Memory B cell (primary cell): ENCODE measurements at places on chromosomes 4 and X.
A peak's percentile ranks its signal among the peaks of the same experiment; 100 is the strongest.

DNA sequence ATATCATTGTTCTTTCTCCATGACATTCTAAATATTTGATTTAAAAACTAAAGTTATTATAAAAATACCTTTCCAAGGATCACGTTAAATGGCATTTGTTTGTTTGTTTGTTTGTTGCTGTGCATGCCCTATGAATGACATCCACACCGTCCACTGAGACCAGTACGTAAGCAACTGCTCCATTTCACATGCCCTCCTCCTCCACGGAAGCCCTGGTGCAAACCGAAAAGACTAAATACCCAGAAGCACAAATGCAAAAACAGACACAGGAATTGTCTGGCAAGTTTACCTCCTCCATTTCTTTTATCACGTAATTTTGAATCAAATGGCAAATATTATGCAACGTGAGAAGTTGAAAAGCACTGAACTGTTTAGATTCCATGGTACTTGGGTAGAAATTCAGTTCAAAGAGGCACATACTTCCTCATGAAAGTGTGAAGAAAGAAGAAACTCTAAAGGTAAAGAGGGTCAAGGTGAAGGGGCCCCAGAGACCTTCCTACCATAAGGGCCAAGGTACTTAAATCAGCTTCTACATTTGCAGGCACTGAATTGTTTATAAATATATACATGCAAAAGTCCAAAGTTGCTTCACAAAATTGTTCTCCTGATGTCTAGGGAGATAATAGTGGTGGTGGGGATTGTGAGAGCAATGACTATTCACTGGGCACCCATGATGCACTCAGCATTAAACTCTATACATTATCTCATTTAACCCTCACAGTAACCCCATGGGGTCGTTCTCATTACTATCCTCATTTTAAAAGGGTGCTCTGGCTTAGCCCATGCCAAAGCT, 23.4 kb downstream of the IRF2 start:
- DNase-seq = no peak

DNA sequence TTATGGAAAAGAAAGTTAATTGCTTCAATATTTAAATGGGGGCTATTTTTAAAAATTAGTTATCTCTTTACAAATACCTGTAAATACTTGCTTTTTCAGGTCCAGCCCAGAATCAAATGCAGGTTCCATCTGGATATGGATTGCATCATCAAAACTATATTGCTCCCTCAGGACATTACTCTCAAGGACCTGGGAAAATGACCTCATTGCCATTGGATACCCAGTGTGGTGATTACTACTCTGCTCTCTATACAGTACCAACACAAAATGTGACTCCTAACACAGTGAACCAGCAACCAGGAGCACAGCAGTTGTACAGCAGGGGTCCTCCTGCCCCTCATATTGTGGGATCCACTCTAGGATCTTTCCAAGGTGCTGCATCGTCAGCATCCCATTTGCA, 29.2 kb downstream of the SEC24B start:
- no peak for DNase-seq

GRCh38 chrX:148784856-148785255, 284.4 kb downstream of the AFF2 start:
- peak; percentile 2 for DNase-seq

- no peak for DNase-seq
Observed at GRCh38 chr4:109041463-109042360, 260.7 kb downstream of the COL25A1 start.

DNA sequence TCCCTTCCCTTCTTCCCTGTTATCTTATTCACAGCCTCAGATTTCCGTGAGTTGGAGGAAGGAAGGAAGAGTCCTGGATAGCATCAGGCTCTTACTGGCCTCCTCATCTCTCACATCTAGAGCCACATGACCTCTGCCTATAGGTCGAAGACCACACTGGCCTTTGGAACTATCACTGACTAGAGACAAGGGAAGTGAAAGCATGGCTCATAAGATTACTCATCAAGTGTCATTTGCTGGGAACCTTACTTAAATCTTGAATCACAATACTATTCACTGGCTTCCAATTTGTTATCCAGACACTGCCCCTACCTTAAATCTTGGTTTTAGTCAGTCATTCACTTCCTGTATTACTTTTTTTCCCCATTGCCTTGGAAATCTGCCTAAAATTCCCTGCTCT, 61.6 kb upstream of the MTMR8 start:
- no peak for DNase-seq

DNA sequence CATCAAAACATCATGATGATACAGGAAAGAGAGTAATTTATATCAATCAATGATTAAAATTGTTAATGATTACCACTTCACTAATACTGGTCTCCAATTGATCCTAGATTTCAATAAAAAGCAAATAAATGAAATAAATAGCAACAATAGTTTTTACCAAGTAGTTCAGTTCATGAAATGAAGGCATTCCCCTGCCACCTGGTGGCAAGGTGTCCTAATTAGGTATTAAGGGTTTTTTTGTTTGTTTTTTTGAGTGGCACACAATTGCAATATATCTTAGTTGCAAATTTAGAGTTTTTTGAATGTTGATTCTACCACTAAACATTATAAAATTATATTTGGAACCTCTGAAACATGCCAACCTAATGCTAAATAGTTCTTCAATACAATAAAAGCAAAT, 157.4 kb upstream of the PDE5A start:
- DNase-seq = no peak

GRCh38 chr4:25172961-25173915, 13.0 kb upstream of the SEPSECS start:
- no peak for DNase-seq

DNA sequence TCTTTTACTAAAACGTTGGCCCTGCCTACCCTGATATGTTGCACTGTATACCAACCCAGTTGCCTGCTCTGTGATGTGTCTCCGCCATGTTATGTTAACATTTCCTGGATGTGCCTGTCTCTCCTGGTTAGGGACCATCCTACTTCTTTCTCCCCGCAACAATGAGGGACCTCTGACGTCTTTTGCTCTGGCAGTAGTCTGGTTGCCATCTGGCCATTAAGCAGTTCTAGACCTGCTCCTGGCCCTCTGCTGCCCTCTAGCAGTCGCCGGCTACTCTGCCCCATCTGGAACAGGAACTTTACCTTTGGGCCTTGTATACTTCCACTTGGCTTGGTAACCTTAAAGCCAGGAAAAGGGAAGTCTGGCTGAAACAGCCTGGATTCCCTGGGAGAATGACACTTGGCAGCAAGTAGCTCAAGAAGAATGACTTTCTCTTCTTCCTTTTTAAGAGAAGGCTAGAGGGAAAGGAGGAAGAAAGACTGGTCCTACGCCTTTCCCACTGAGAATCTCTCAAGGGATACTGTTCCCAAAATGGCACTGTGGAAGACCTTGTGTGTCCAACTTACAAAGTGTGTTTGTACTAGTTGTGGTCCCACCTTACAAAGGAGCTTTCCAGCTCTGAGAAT, 63.5 kb downstream of the GPC3 start:
- DNase-seq = peak; percentile 12

- DNase-seq = no peak
Observed at GRCh38 chr4:141375855-141376254, 155.2 kb downstream of the ZNF330 start.

- no peak for DNase-seq
Observed at GRCh38 chr4:41199788-41200187, 14.6 kb downstream of the APBB2 start.

GRCh38 chr4:173214661-173215060, 46.0 kb downstream of the GALNT7 start:
- no peak for DNase-seq

GRCh38 chrX:4379071-4379470, 665.6 kb upstream of the PRKX start:
- DNase-seq = no peak

DNA sequence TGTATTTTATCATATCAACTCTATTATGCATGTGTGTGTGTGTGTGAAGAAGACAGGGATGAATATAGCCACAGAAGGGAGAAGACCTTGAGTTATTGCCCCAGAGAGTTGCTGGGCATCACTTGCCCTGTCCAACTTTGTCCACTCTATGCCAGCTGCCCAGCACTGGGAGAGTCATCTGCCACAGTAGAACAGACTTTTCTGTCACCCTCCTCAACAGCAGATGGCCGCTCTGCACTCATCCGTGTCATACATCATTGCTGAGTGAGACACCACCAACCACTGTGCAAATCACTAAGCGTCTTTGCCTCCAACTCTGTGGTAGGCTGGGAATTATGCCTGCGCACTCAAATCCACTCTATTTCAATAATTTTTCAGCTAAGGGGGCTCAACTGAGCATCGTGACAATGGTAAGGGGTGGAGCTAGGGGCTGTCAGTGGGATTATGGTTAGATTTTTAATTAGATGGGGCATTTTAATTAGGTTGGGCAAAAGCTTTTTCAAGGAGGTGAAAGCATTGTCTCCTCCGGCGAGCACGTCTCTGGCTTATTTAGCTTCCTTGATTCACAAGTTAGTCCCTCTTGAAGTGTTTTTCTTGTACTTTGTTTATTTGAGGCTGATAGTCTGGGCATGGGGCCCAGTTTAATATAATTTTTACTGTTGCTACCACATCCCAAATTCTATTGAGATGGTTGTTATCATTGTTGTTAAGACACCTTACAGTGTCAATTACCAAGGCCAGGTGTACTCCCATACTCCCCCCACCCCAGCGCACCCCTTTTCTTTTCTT, 100.1 kb upstream of the KLF3 start:
- no peak for DNase-seq

DNA sequence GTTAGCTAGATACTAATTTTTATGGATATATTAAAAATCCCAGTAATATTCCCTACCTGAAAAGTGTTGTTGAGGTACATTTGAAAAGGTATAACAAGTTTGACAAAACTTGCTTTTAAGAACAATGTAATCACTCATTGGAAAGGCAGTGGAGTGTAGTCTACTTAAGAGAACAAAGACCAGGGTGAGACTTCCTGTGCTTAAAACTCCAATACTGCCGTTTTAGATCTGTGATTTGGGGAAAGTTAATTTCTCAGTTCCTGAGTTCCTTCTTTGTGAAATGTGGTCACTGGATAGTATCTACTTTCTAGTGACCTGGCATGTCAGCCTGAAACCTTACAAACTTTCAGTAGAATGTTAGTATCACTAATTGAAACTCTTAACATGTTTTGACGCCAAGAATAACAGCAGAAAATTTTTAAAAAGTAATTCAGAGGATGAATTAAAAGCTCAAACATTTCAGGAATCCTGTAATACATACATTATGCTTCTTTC, 56.8 kb downstream of the PCDH7 start:
- DNase-seq = no peak

- no peak for DNase-seq
Observed at GRCh38 chrX:41594634-41595033, 94.1 kb upstream of the GPR34 start.

DNA sequence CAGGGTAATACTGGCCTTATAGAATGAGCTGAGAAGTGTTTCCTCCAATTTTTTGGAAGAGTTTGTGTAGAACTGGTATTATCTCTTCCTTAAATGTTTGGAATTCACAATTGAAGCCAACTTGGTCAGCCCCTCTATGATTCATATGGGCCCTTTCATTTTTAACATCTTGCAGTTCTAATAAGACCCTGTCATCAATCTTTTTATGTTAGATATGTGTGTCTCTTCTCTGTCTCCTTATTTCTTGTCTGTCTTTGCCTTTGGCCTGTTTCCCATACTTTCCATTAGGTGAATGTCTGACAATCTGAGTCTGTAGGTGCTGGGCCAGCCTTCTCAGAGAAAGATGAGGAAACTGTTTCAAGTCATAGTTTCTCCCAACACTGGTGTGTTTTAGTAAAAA, 88.7 kb downstream of the SLC16A2 start:
- no peak for DNase-seq

DNA sequence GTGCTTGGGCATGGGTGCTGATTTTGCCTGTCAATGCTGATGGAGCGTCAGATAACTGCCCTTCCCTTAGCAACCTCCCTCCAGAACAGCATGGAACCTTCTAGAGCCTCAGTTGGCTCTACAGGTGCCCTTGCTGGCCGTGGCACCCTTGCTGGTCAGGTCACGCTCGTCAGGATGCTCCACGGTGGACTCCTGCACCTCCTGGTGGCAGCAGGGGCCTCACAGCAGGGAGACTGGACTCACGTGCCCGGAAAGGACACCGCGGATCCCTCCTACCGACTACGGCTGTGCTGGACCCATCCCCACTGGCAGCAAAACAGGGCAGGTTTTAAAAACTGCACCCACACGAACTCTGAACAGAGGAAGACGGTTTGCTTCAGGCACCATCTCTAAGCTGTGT, 82.1 kb upstream of the AFAP1 start:
- no peak for DNase-seq

DNA sequence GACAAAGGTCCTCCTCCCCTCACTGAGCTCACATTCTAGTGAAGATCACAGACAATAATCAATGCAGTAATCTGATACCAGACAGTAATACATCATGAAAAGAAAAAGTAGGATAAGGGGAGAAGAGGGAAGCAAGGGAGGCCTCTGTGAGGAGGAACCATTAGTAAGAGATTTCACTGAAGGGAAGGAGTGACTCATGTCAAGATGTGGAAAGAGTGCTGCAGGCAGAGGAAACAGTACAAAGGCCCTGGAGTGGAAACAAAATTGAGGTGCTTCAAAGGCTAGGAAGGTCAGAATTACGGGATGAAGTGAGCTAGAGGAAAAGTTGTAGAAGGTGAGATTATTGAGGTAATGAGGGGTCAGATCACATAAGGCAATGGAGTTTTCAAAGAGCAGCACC, 38.1 kb downstream of the LAMTOR3 start:
- DNase-seq = no peak

DNA sequence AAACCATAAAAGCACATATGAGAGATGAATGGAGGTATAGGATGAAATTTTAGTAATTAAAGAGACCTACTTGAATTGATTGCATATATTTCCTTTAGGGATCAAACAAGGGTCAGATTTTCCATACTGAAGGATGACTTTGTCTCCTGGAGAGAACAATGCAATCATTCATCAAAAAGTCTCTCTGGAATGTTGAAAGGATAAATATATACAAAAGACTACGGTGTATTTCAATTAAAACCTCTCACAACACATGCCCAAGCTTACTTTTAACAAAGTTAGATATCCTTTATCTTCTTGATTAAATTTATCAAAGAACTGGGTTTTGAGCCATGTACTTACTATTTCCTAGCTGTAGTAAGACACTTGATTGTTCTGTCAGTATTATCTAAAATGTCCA, 36.8 kb upstream of the ADH7 start:
- DNase-seq = no peak

GRCh38 chr4:4717692-4718091, 141.8 kb upstream of the MSX1 start:
- no peak for DNase-seq

- no peak for DNase-seq
Observed at GRCh38 chr4:17500574-17500973, 11.3 kb downstream of the QDPR start.

GRCh38 chr4:119337010-119337409, 15.1 kb upstream of the FABP2 start:
- DNase-seq = no peak

DNA sequence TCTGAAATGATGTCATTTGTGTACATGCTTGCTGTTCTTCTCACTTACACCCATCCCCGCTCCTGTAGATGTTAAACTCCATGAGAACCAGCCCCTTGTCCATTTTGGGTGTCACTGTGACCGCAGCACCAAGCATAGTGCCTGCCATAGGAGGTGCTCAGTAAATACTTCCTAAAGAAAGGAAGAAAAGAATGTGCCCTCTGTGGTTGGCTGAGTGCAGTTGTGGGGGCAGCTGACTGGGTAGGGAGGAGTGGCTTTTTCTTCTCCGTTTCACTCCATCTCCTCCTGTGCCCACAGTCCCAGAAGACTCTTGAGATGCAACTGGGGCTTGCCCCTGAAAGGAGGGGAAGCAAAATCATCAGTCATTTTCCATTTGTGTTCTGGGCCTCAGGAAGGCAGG, 25.5 kb downstream of the PHEX start:
- no peak for DNase-seq

GRCh38 chr4:110527156-110527555, 51.2 kb downstream of the ENPEP start:
- no peak for DNase-seq

- DNase-seq = no peak
Observed at GRCh38 chr4:75745161-75745560, 20.8 kb downstream of the USO1 start.
